Stimulated activated CD4-positive, alpha-beta T cell treated with anti-CD3 and anti-CD28 coated beads, Interleukin-2, amount 100 ng/mL, for 4 hours (primary cell): ENCODE measurements at places on chromosomes 3 and 15.

- DNase-seq = no peak
These were observed 225.5 kb downstream of the GRM7 start for GRCh38 chr3:7086417-7086816.

DNA sequence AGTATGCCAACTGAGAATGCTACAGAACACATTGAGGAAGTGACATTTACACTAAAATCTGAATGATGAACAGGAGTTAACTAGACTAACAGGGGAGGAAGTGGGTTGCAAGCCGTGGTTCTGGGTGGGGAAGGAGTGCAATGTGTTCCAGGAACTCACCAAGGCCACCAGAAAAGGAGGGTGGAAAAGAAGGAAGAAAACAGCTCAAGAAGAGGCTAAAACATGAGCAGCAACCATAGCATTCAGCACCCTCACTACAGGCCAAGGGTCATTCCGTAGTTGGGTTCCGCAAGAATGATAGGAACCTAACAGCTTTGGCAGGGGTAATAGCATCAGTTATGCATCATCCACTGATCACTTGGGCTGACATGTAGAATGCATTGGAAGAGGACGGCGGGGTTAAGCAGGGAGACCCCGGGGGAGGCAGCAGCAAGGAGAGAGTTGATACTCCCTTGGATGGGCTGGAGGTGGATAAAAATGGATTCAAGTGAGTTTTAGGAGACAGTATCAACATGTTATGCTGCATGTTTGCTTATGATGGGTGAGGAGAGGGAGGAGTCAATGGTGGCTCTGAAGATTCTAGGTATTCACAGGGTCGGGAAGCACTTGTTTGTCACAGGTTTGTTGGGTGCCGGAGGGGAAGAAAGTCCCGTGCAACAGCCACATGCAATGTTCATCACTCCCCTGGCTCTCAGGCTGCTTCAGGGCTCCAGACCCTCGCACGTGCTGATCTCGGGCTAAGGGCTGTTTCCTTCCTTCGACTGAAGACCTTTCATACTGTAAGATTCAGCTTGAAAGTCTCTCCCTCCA is 53.2 kb downstream of the LIPC start:
- no peak for DNase-seq

- DNase-seq = no peak
These were observed 607 bp upstream of the SENP2 start for GRCh38 chr3:185585518-185585858.

- no peak for DNase-seq
These were observed 28.3 kb upstream of the STIMATE start for GRCh38 chr3:52925405-52926313.

GRCh38 chr3:113179235-113179824 is 32.0 kb upstream of the BOC start:
- DNase-seq = no peak

DNA sequence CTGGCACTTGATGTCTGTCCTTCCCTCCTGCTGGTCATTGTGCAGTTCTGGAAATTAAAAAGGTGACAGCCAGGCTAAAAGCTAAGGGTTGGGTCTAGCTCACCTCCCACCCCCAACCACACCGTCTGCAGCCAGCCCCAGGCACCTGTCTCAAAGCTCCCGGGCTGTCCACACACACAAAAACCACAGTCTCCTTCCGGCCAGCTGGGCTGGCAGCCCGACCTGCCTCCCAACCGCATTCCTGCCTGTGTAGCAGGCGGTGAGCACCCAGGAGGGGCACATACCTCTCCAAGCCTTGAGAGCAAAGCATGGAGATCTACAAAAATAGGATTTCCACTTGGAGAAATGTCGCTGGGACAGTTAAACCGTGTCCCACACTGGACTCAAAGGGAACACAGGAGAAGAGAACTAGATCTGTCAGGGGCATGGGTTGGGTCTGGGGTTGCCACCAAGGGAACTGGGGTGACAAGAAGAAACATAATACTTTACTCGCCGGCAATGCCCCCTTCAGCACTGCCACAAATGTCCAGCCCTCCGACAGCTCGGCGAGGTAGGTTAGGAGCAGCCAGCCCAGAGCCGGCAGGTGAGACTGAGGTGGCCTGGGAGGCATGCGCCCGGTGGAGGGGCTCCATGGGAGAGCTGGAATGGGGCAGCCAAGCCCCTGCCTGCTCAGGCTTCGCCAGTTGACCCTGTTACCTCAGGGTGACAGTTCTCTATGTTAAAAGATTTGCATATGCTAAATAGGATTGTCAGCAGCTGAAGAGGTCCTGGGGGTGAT is 52.2 kb downstream of the EXOG start:
- DNase-seq = no peak

DNA sequence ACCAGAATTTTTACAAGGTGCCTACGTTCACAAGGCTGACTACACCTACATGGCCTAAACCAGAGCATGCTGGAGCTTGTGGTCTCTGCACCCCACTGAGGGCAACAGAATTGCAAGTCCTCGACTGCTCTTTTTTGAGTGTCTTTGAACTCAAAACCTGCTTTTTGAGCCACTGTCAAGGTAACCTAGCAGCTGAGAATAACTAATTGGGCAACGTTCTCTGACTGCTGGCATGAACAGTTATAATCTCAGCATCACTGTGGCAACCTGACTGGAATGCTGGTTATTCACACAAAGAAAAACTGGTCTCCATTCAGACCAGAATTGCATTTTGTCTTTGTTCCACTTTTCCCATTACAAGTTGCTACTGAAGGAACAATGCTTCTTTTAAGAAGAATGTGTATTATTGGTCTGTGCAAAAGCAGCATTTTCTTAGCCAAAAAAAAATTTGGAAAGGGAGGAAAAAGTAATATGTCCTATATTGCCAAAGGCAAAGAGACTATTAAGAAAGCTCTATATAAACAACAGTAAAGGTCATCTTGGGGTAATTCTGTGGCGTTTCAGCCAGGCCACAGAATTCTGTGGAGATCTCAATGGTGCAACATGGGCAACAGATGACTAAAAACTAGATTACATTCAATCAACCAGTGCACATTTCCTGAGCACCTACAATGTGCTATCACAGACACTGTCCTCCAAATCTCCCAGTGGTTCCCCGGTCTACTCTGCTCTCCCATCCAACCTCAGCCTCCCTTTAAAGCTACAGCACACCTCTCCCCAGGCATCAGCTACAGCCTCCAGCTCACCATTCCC is 76.8 kb downstream of the TNIK start:
- DNase-seq = no peak

GRCh38 chr3:57646723-57647122 is 46.2 kb downstream of the DENND6A start:
- DNase-seq = no peak

- DNase-seq = no peak
These were observed 98.1 kb downstream of the LRRK1 start for GRCh38 chr15:101017093-101017754.

DNA sequence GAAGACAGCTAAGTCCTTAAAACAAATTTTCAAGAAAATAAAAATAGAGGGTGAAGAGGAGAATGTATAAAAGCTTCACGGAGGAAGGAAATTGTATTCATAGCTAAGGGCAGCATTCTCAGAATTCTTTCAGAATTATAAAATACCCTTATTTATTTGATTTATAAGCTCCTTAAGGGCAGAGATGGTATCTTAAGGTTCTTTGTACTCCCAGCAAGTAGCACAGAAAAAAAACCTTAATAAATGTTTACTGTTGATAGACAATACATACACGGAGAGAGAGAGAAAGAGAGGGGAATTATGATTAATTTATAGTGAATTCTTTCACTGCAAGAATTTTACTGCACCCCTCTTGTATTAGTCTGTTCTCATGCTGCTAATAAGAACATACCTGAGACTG is 375.6 kb upstream of the CCDC54 start:
- no peak for DNase-seq

GRCh38 chr15:64354688-64355344 is 1.2 kb downstream of the CSNK1G1 start:
- no peak for DNase-seq

GRCh38 chr3:127354761-127355160 is 66.9 kb upstream of the PRR20G start:
- DNase-seq = no peak

DNA sequence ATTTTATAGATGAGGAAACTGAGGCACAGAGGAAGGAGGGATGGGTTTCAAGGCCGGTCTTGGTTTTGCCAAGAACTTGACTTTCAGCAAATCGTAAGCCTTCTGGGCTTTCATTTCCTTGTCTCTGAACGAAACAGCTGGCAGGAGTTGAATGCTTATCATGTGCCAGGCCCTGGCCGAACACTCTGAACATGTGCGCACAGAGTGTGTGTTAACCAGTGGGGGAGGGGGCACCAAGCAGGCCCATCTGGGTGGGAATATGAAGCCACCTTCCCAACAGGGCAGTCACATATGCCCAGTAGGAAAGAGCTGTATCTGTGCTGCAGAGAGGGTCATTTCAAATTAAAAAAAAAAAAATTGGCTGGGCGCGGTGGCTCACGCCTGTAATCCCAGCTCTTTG is 29.3 kb downstream of the ZNF710 start:
- no peak for DNase-seq

- no peak for DNase-seq
These were observed 29.5 kb downstream of the ESYT3 start for GRCh38 chr3:138463724-138464490.

DNA sequence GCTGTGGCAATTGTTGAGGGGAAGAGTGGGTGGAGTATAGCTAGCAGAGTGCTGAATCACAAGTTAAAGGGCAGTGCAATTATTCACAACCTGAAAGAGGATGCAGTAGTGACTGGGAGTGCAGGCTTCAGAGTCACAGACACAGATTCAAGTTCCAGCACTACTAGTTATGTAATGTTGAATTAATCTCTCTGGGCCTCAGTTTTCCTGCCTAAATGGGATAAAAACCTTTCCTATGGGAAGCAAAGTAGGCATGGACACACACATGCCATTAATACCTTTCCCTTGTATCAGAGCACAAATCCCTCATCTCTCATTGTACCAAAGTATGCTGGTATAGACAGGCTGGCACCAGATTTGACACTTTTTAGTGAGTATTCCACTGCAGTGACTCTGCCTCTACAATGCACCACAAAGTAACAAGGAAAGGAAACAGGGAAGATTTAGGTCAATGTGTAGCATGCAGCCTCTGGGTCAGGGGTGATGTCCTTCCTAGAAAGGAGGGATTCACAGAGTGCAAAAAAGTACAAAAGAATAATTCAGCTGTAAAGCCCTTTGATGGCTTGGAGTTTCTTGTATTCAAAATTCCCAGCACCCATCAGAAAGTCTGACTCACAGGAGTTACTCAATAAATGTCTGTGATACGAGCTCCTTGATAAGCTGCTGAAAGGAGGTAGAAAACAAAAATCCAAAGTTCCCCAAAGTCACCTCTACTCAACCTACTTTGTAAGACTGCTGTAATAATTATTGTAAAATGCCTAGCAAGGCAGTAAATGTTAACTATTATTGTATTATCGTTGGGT is 507.5 kb upstream of the TGFBR2 start:
- no peak for DNase-seq

- no peak for DNase-seq
These were observed 8.6 kb upstream of the TRIM59 start for GRCh38 chr3:160458151-160458550.

DNA sequence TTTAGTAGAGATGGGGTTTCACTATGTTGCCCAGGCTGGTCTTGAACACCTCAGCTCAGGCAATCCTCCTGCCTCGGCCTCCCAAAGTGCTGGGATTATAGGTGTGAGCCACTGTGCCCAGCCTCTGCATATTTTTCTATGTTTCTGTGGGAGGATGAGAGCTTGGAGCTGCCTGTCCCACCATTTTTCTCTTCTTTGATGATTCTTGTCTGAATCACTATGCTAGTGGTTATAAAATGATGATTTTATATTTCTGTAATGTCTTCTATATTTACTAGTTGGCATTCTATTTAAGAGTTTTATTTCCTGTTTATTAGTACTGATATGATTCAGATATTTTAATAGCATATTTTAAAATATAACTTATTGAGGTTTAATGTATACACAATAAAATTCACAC is 69.7 kb downstream of the CHCHD6 start:
- DNase-seq = no peak

- DNase-seq = no peak
These were observed 176.7 kb upstream of the GOLIM4 start for GRCh38 chr3:168272343-168272985.

DNA sequence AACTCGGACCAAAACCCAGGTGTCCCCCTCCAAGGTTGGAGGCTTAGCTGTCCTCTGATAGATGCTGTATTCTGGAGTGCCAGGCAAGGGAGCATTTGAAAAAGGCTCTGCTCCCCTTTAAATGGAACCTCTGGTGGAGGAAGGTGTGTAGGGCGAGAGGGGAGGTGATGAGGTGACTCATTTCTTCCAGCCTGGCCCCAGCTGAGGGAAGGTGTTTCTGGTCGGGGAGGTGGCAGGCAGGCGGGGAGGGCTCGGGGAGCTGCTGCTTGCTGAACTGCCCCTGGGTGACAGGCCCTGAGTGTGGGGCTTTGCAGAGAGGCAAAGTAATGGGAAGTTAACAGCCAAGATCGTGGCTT is 18.8 kb downstream of the PSTPIP1 start:
- DNase-seq = peak; percentile 88

- DNase-seq = no peak
These were observed at the start of gene GRAMD2A for GRCh38 chr15:72197460-72198355. TSS of gene GRAMD2A (minus strand) at chr15:72197787.

GRCh38 chr3:113791381-113791780 is 44.5 kb downstream of the ATP6V1A start:
- DNase-seq = no peak

DNA sequence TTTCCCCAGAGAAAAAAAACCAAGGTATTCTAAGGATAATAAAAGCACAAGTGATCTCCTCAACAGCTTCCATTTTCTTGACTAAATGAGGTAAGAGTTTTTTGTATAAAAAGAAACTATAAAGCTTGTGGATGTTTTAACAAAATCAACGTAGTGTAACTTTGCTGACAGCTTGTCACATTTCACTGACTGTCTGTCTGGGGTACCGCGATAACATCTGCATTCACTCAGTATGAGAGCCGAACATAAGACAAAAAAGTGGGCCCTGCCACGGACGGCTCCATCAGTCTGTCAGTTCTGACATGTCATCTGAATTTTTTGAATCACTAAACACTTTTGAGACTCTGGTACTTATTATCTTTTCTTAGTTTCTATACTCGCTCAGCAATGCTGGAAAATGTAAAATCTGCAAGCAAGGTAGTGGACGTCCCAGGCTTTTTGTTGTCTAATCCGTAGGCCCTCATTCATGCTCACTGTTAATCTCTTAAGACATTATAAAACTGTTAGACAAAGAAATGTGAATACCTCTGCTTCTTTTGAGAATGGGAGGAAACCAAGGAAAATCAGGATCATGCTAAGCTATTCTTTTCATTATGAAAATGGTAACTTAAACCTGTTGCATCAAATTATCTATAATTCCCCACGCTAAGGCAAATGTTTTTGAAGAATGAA is 307.1 kb downstream of the MECOM start:
- DNase-seq = no peak

- DNase-seq = no peak
These were observed 7.8 kb upstream of the GPR171 start for GRCh38 chr3:151210676-151211381.
